ENCODE measurements at places on chromosomes 13 and 19.

DNA sequence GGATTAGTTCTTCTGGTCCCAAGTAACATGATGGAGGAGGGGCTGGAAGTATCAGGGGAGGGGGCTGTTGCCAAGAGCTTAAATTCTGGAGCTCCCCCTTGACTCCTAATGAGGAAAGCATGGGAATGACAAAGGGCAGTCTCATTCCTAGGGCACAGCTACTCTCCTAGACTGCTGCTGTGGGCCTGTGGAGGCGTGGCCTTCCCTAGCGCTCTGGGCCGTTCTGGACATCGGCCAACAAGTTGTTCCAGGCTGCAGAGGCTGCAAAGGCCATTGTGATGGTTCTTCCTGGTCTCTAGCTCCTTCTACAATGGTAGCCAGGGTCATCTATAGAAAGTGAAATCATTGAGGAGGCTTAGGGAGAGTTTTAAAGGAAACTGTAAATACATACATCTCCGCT lies 916.6 kb downstream of the DIAPH3 start:
- DNase-seq = peak; percentile 63

DNA sequence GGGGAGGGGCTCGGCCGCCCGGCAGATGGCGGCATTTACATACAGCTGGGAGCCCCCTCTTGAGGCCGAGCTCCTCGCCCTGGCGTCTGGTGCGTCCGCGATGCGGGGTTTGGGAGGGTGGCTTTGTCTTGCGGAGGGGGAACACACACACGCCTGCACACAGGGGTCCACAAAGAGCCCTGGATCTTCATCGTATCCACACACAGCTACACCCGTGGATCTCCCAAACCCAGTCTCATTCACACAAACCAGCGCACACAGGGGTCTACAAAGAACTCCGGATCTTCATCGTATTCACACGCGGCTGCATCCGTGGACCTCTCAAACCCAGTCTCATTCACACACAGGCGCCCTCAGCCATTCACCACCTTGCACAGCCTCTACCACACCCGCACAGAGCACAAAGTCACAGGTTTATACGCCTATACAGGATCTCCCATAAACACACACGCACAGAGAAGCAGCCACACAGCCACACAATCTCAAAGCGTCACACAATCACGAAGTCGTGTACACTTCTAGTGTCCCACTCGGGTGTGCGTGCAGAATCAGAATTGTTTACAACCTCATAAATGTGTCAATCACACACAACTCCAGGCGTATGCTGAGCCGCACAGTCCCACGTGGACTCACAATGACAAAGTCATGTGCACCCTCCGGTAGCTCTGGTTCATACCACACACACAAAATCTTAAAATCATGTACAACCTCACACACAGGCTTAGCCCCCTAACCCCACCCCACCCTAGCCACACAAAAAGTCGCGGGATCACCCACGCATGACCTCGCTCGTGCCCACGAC lies 550 bp upstream of the DLL3 start:
- peak; percentile 49 for DNase-seq

- DNase-seq = no peak
These were observed 423.7 kb upstream of the TSHZ3 start for GRCh38 chr19:31772915-31773314.

DNA sequence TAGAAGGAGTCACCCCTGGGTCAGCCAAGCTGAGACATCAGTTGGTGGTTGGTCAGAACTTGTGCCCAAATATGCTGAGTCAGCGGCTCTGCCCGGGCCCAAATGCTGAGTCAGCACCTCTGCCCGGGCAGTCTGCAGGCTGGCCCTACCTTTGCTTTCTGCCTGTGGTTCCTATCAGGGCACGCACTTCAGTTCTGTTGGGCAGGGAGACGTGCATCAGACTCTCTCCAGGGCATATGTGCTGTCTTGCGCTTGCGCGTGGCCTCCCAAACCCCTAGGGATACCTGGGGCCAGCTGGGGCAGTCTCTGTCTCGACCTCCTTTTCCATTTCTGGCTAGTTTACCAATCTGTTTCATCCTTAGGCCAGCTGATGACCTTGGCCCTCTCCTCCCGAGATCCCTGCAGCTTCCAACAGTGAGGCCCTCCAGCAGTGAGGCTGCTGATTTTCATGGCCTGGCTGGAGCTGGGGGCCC lies 24.4 kb upstream of the LDLR start:
- DNase-seq = no peak

- DNase-seq = no peak
These were observed 108.4 kb upstream of the CLDN10 start for GRCh38 chr13:95444006-95444730.

All from Ammon's horn (tissue), 1 donor.